ENCODE measurements at places on chromosomes 4 and X.

DNA sequence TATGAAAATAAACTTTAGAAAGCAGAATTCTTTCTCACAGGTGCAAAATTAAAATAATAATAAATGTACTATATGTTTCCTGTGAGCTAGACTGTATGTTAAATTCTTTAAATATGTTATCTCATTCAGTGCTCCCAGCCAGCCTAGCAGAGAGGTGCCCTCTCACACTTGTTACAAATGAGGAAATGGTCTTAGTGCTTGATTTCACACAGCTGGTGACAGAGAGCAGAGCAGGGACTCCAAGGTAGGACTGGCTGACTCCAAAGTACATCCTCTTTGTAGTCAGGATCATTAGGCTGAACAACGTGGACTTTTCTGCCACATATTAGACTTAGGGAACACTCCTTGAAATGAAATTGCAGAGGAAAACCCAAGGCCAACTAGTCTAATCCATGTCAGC is 72.0 kb upstream of the HHIP start:
- no peak for DNase-seq

- no peak for DNase-seq
Measured at GRCh38 chr4:53361451-53361850, 4.4 kb downstream of the SCFD2 start.

- DNase-seq: no peak
Measured at GRCh38 chr4:150600812-150601445, 19.0 kb downstream of the MAB21L2 start.

DNA sequence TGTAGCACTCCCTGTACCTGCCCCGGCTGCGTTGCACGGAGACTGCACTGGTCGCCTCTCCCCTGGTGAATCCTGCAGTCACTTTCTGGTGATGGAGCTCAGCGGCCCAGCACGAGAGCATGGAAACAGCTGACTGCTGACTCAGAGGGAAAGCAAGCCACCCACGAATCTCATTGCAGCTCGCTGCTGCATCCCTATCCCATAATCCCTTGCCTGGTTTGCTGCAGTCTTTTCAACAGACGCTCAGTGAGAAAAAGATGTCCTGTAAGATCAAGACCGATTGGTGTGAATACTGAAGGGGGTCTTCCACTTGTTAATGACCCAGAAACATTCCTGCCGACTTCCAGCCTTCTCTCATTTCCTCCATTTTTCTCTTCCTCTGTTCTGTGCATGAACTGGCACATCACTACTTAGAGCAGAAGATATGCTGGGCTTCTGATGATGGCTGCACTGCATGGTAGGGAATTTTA is 52.9 kb downstream of the TRIM2 start:
- peak; percentile 58 for DNase-seq

GRCh38 chrX:97672608-97673007 is 788.9 kb downstream of the RPA4 start:
- no peak for DNase-seq

DNA sequence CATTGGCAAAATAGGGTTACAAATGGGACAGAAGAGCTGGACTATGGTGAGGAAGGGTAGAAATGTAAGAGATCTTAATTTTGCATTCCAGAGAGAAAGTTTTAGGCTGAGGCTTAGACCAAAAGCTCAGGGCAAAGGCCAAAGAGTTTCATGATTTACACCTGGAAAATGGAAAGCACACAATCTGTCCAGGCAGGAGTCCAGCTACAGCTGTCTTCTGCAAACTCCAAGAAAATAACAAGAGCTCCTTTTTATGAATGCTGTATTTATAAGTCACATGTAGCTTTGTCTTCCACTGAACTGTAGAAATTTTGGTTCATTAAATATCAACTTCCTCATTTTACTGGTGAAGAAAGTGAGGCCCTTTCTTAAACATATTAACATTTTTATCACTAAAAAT is 288.0 kb upstream of the ATOH1 start:
- DNase-seq: no peak

- DNase-seq: no peak
Measured at GRCh38 chr4:29043411-29043810, 1676.8 kb upstream of the PCDH7 start.

DNA sequence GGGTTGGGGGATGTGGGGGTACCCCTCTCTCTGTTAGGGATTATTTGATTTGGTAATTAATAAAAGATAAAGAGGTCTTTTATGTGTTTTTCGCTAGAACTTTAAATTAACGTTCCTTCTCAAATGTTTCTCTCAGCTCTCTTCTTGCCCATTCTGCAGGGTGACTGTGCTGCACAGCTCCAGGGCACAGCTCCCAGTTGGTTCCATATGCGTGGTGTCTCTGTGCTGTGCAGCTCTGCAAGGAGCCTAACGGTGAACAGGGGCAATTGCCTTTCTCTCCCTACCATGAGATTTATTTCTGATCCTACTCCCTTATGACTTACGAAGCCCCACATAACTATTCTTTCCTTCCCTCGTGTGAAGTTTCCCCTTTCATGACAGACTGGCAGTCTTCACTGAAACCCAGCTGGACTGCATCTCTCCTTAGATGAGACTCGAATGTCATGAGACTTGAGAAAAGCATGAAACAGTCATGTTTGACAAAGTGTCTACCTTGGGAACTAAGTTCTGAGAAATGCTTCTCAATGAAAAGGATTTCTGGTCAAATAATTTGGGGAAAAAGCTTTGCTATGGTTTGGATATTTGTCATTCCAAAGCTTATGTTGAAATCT is 50.2 kb upstream of the SPRY1 start:
- DNase-seq: no peak

DNA sequence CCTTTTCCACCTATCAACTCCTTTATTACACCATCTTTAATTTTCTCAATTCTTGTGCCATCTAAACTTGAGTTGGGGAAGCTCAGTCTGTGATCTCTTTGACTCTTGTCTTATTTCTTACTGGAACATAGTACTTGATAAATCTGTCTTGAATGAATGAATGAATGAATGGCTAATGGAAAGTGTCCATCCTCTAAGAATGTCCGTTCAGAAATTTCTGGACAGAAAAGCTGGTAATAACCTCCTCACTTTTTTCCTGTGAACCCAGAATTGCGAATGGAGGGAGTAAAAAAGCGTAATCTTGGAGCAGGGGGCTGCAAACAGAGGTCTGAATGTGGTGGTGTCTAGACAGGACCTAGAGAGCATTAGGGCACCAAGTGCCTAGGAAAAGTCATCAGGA is 9.4 kb upstream of the CLTRN start:
- no peak for DNase-seq

DNA sequence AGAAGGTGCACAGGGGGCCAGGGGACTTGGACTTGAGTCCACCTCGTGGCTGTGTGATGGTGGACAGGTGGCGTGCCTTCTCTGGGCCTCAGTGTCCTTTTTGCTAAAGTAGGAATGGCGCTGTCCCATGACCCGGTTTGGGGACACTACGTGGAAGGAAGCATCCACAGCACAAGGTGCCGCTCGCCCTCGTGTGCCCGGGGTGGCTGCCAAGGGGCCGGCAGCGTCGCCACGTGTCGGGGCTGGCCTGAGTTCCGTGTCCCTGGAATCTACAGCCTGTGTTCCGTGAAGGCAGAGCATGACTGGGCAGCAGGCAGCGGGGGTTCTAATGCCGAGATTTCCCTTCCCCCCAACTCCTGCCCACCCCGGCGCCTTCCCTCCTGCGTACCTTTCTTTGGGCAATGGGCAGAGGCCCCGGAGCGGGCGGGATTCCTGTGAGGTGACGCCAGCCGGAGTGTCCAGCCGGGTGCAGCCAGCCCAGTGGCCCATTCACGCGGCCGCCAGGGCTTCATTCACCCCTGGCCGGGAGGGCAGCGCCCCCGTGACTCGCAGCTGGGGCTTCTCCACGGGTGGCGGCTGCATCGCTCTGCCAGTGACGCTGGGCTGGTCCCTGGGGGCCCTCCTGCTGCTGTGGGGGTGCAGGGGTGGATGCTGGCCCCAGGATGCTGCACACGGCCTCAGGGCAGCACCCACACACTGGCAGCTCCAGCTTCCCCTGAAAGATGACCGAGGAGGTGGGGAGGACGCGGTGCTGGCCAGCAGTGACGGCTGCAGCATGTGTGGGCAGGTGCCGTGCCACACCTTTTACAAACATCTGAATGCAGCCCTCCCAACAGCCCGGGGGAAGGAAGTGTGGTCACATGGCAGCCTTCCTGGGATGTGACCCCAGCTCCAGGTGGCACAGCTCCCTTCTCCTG is 21.2 kb downstream of the DOK7 start:
- DNase-seq: no peak

DNA sequence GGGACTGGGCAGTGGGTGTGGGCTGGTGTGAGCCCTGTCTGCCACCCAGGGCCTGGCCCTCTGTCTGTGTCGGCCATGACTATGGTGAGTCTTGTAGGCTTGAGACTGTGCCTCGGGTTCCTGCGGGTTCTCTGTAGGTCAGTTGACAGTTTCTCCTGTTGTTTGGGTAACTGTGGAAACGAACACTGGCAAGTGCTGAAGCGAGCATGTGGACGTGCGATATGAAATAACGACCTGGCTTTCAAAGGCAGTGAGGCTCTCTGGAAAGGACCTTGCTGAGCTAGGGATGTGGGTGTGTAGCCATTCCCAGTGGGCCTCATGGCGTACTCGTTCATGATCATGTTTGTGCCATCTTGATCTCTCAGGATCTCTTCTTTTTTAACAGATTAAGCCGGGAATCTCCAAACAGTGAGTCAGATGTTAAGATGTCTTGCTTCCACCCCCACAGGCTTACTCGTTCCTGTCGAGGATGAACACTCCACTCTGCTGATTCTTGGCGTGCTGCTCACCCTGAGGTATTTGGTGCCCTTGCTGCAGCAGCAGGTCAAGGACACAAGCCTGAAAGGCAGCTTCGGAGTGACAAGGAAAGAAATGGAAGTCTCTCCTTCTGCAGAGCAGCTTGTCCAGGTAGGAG is 41.3 kb downstream of the HTT start:
- no peak for DNase-seq

DNA sequence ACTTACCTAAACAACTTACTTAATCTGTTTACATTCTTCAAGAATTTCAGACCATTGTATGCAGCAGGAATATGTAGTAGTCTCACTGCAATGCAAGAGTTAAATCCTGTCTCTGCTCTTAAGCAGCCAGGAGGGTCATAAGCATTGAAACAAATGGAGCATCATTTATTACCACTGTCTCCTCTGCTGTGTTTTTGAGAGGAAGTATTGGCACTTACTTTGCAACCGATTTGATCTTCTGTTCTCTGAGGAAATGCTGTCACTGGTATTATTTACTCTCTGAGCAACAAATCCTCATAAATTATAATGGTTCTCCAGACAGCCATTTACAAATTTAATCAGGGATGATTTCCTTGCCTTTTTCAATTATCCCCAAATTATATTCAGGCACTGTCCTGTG is 1367.1 kb downstream of the STIM2 start:
- DNase-seq: no peak

DNA sequence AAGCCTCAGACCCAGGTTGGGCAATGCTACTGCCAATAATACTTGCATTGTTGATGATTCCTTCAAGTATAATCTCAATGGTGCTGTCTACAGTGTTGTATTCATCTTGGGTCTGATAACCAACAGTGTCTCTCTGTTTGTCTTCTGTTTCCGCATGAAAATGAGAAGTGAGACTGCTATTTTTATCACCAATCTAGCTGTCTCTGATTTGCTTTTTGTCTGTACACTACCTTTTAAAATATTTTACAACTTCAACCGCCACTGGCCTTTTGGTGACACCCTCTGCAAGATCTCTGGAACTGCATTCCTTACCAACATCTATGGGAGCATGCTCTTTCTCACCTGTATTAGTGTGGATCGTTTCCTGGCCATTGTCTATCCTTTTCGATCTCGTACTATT is 7.4 kb downstream of the LPAR4 start:
- DNase-seq: no peak

- no peak for DNase-seq
Measured at GRCh38 chrX:21612154-21612553, 46.0 kb downstream of the KLHL34 start.

- DNase-seq: no peak
Measured at GRCh38 chr4:165013691-165014090, 18.1 kb upstream of the TRIM60 start.

GRCh38 chrX:39670281-39670680 is 427.5 kb downstream of the BCOR start:
- no peak for DNase-seq

GRCh38 chr4:4613641-4614286 is 71.9 kb upstream of the STX18 start:
- DNase-seq: no peak

GRCh38 chrX:150913511-150913910 is 15.0 kb upstream of the CD99L2 start:
- no peak for DNase-seq

GRCh38 chr4:184693056-184693455 is 40.8 kb downstream of the CENPU start:
- no peak for DNase-seq

DNA sequence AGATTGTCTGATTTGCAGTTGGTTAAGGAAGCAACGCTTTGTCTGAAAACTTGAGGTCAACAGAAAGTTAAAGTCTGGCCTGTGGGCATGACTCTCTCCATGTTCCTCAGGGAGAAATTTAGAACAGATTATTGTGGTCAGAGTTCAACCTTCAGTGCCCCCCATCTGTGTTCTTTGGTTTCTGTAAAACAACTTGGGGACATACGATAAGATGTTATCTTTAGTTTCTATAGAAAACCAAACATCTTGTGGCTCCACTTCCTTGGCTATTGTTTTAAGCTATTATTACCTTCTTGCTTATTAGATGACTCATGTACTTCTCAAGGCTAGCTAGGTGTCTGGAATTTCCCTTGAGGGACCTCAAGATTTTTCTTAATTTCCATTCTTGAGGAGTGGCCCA is 507.7 kb downstream of the PDHA2 start:
- no peak for DNase-seq

Measured in activated T-cell treated with anti-CD3 and anti-CD28 coated beads, Interleukin-2, amount 50 U/mL, for 48 hours (primary cell).